ENCODE measurements at places on chromosomes 1 and 21.

DNA sequence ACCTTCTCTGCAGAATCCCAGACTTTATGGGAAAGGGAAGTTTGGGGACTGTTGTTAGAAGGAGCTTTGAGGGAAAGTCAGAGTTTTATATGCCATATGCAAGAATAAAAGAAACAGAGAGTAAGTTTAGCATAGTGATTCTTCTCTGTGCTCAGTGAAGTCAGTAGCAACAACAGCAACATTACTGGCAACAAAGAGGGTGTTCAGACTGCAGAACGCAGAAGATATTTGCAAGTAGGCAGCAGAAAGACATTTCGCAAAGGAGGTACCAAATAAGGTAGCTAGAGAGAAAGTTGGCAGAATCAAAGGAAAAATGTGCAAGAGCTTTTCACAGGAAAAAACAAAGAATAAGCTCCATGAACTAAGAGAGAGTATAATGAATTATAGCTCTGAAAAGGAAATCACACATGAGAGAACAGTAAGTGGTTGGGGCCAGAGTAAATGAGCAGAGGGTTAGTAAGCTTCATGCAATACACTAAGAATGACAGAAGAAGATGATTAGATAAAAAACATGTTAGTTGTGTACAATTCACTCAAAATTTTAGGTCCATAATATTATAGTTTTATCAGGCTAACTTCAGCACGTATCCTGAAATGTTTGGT is 98.1 kb downstream of the NEGR1 start:
- no peak for DNase-seq

GRCh38 chr1:150560011-150560438 is 10.8 kb downstream of the ADAMTSL4 start:
- DNase-seq, result no peak

DNA sequence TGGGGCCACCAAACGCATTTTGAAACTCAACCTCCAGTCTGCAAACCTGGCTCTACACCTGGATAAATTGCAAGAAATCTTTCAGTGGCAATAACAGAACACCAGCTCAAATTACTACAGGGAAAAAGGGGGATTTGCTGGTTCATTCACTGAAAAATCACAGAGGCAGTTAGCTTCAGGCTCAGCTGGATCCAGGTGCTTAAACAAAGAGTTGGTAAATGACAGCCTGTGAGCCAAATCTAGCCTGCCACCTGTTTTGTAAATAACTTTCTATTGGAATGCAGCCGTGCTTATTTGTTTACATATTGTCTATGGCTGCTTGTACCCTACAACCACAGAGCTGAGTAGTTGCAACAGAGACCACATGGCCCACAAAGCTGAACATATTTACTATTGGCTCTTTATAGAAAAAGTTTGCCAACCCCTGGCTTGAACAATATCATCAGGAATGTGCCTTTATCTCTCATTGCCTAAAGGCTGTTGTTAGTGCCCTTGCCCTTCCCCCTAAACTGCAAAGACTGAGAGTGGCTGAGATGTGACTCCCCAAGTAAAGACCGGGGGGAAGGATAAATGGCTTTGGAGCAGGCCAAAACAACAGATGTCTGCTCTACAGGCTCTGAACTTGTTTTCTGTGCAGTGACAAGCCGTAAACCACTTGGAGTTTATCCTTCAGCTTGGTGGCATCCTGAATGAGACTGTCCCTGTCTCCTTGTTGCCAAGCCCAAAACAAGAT is 21.5 kb upstream of the PTPRF start:
- no peak for DNase-seq

GRCh38 chr1:201517631-201518030 is 10.7 kb upstream of the CSRP1 start:
- DNase-seq, result no peak

GRCh38 chr1:3069491-3070308 is 697 bp downstream of the PRDM16 start:
- DNase-seq, result no peak

GRCh38 chr1:7964476-7964875 is 3.0 kb downstream of the PARK7 start:
- DNase-seq, result no peak

GRCh38 chr1:39462074-39462473 is 29.4 kb upstream of the BMP8A start:
- no peak for DNase-seq

GRCh38 chr1:76921590-76921989 is 54.3 kb downstream of the ST6GALNAC5 start:
- no peak for DNase-seq

DNA sequence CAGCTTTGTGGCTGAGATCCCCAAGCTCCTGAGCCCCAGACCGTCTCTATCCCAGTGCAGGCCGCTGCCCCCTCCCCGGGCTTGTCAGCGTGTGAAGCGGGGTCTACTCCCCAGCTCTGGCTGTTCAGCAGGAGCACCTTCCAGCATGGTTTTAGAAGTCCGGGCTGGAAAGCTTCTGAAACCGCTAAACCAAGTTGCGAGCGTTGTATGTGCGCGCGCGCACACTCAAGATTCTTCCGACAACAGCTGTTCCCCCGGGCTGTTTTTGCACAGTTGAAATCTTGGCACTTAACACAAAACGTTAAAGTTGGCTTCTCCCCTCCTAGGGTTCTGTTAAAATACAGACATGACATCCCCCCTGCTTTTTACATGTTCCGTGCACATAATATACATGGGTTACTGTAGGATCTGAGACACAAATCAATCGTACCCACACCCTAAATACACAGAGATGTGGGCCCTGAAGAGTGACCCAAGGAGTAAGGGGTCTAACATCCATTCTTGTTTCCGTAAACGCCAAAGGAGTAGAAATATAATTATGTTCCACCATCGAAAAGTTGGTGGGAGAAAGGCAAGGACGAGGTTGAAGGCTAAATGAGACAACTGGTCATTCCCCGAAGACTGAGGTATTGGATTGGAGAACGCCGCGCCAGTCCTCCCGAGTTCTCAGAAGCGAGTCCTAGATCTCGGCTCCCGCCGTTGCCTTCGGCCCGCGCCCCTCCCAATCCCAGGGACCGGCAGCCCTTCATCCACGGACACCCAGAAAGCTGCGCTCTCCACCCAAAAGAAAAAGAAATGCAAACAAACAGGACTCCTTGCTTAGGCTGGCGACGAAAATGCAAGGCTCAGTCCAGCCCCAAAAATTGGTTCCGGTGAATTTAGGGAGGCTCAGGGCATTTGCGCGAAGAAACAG is 1.3 kb downstream of the TBX15 start:
- no peak for DNase-seq

DNA sequence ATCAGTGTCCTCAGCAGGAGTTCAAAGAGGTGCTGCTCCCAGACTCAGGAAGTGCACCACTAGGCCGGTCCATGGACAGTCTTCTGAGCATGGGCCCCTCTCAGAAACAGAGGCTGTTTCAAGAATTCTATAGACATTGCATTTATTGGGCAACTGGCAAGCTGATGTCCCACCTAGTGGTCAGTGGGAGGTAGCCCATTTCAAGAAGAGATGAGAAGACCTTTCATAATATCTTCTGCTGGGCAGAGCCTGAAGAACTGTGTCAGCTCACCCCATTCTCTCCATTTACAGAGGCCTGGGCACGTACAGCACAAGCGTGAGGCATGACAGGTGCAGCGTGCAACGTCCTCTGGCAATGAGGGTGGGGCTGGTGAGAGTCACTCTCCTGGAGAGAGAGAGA is 216.0 kb downstream of the DYRK1A start:
- peak; percentile 38 for DNase-seq

- DNase-seq, result no peak
Measured at GRCh38 chr1:12432897-12433296, 185.1 kb downstream of the DHRS3 start.
